ENCODE measurements at places on chromosomes 1 and 21. TPM values are rescaled to one million over a fixed set of nuclear protein-coding genes. Genes with fewer than 3 reads are reported as not detected.

DNA sequence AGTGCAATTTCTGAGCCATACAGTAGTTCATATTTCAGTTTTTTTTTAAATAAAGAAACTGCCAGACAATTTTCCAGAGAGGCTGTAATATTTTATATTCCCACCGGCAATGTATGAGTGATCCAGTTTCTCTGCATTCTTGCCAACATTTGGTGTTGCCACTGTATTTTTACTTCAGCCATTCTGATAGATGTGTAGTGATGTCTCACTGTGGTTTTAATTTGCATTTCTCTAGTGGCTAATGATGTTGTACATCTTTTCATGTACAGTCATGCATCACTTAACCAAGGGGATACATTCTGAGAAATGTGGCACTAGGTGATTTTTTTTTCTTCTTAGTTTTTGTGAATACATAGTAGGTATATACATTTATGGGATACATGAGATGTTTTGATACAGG, 99.6 kb downstream of the CENPF start:
- no peak for DNase-seq
- H3K27me3 ChIP-seq: no peaks in the 10 kb centered on the region
- no peaks in the 10 kb centered on the region for H3K36me3 ChIP-seq

DNA sequence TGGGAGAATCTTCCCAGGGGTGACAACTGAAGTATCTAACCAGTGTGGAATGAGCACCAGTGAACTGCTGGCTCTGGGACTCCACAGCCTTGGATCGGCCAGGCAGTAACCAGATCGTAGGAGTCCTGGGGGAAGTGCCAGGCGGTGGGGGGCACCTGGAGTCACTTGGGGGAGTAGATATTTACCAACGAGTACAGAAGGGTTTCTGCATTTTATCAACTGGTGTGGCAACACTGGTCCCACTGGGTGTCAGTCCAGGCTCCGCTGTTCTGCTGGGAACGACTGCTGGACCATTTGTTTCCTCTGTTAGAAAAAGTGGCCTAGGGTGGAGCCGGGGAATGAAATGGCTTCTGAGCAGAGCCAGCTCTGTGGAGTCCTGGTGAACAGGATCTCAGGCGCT, 14.4 kb downstream of the HEYL start:
- peaks cover 32% of the 10 kb centered on the region for H3K4me1 ChIP-seq
- no peaks in the 10 kb centered on the region for H3K36me3 ChIP-seq
- no peaks in the 10 kb centered on the region for H3K27me3 ChIP-seq
- no peak for DNase-seq
- H3K27ac ChIP-seq: peak overlapping the region; percentile 59

- H3K27me3 ChIP-seq: no peaks in the 10 kb centered on the region
- H3K27ac ChIP-seq: no peak overlapping the region
- no peak for DNase-seq
- peaks cover 8% of the 10 kb centered on the region for H3K4me1 ChIP-seq
Measured at GRCh38 chr1:3491291-3492246, 37.1 kb downstream of the ARHGEF16 start.

The S100A7A gene
- not detected for total RNA-seq

GRCh38 chr21:15249285-15249993, 184.6 kb upstream of the NRIP1 start:
- no peak overlapping the region for H3K4me3 ChIP-seq
- H3K27ac ChIP-seq: no peak overlapping the region
